ENCODE measurements at places on chromosomes 12 and 14.

GRCh38 chr12:123364532-123365024 lies at the start of gene SBNO1:
Gene SBNO1, minus strand, starts transcription at chr12:123364847. Its CDS starts 14,406 bp downstream, at chr12:123350441.
- DNase-seq = peak; percentile 94

DNA sequence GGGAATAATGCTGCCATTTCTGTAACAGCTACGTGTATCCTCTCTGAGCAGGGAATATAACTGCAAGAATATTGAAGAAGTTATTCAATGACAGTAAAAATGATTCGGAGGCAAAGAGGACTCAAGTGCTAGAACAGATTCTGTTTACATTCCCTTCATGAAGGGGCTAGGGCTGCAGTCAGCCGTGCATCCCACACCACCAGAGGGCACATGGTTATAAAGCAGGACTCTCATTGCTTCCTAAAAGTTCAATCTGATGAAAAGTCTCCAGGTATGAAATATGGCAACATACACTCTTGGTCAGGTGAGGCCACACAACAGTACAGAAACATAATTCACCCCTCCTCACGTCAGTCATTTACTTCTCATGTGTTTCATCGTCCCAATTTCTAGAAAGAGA lies 34.0 kb downstream of the TCHP start:
- peak; percentile 33 for DNase-seq

- DNase-seq = no peak
These were observed 58.1 kb downstream of the FGD4 start for GRCh38 chr12:32457251-32458025.

DNA sequence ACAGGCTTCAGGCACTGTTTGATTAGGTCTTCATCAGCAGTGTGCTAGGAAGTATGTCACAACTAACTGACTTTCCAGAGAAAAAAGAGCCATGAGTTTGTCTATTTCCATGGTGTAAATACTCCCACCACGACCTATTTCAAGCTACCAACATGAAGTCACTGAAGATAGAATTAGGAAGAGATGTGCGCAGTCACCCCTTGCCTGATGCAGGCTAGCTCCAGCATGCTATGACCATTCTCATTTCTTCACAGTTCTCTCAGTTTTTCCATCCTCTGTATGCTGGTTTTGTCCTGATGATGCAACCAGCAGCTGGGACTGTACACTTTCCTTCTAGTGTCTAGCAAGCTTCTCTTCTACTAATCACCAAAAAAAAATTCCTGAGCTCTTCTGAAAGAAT lies 191.6 kb upstream of the NUDT4 start:
- no peak for DNase-seq

- no peak for DNase-seq
These were observed 43.0 kb upstream of the GNPNAT1 start for GRCh38 chr14:52834440-52834842.

DNA sequence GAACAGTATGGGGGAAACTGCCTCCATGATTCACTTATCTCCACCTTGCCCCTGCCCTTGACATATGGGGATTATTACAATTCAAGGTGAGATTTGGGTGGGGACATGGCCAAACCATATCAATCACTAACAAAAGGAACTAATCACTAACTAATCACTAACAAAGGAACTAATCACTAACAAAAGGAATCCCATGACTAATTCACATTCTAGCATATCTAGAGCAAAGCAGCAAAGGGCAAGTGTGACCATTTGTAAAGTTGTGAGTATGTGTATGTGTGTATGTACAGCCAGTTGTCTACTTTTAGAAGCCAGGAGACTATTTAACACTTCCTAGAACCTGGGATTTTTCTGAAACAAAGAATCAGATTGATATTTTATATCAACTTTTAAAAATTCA lies 30.9 kb upstream of the PCED1B start:
- no peak for DNase-seq

DNA sequence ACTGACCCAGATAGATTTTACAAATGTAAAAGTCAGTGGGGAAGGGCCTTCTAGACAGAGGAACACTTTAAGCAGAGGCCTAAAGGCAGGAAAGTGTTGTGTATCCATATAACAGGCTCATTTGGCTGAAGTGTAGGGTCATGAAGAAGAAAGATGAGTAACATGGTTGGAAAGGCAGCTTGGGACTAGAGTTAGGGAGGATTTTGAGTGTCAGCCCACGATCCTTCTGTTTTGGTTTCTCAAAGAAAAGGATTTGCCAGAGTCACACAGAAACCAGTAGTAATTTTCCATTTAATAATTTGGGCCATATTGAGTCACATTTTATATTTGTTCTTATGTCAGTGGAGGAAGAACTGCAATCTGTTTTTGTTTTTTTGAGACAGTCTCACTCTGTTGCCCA lies 76.4 kb downstream of the ZC3H14 start:
- DNase-seq = no peak

DNA sequence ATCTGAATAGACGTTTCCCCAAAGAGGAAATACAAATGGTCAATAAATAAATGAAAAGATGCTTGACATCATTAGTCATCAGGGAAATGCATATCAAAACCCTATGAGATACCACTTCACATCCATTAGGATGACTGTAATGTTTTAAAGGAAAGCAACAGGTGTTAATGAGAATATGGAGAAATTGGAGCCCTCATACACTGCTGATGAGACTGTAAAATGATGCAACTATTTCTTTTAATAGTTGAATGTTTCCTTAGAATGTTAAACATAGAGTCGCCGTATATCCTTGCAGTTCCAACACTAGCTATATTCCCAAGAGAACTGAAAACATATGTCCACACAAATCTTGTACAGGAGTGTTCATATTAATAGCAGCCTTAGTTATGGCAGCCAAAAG lies 133.2 kb downstream of the SLC38A4 start:
- no peak for DNase-seq

DNA sequence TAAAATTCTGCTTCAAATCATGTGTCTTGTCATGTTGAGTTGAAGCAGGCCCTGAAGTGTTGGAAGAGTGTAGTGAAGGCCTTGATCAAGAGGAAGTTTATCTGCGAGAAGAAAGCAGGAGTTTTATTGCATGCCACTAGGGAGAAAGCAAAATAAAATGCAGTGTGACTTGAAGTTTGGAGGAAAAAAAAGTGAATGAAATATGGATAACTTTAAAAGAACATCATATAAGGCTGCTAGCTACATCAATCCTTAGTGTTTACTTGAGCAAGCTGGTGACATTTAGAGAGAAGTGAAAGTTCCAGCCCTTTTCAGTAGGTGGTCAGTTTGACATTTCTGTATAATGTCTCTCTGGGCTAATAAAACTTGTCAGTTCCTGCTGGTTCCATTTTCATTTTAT lies 841.1 kb downstream of the TMTC2 start:
- DNase-seq = no peak

DNA sequence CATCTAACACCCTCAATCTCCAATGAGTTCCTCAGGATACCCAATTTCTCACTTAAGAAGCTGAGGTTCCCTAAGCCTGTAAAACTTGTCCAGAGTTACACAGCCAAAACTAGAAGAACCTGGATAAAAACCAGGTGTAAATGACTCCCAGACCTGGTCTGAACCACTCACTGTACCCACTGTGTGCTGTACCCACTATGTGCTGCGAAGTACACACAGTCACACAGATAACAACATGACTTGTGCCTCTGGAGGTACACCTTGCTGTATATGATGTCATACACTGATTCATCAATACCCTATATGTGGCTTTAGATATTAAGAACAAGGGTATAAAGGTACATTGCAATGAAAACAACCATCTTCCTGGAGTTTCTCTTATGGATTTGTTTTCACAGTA lies 66.1 kb downstream of the PPM1H start:
- DNase-seq = no peak

DNA sequence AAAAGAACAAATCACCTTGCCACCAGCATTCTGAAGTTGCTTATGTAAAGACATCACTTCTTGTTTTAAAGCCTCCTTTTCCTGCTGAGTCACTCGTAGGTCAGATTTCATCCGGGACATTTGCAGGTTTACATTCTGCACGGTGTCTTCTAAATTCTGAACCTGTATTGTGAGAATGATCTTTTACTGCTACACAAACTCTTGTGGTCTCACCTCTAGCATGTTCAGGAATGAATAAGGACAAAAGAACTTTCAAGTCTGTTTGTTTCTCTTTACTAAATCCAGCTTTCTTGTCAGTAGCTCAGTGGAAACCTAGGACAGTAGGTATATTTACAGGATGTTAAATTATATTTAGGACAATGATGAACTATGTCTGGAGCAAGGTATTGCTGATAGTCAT lies 73.5 kb upstream of the SAV1 start:
- DNase-seq = no peak

DNA sequence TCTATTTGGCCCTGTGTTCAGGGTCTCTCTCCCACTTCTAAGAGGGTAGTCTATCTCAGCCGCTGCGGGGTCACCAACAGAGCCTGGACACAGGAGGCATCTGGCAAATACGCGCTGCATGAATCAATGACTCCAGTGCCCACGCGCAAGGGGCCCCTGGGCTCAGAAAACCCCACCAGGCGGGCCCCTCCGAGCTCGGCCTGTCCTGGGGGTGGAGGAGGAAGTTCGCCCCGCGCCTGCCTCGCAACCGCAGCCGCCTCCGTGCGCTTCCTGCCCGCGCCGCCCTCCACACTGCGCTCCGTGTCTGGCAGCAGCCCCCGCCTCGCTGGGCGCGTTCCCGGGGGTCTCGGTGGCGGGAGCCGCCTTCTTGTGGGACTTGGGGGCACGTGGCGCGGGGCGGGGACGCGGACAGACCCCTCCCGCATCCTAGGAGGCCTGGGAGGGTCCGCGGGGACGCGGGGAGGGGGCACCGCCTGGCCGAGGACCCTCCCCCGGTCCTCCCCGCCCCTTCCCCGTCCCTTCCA lies 811 bp upstream of the FBRSL1 start:
- DNase-seq = peak; percentile 75

DNA sequence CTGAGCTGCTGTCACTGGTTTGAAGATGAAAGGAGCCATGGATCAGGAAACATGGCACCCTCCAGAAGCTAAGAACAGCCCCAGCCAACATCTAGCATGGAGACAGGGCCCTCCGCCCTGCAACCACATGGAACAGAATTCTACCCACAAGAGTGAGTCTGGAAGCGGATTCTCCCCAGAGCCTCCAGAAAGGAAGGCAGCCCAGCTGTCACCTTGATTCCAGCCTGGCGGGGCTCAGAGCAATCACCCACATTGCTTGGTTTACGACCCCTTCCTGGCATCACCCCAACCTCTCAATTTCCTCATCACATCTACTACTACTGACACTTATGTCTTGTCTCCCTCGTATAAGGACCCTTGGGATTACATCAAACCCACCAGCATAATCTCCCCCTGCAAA lies 38.5 kb downstream of the OAS2 start:
- DNase-seq = no peak

- DNase-seq = no peak
These were observed 922 bp downstream of the TBX5 start for GRCh38 chr12:114404926-114405518.

DNA sequence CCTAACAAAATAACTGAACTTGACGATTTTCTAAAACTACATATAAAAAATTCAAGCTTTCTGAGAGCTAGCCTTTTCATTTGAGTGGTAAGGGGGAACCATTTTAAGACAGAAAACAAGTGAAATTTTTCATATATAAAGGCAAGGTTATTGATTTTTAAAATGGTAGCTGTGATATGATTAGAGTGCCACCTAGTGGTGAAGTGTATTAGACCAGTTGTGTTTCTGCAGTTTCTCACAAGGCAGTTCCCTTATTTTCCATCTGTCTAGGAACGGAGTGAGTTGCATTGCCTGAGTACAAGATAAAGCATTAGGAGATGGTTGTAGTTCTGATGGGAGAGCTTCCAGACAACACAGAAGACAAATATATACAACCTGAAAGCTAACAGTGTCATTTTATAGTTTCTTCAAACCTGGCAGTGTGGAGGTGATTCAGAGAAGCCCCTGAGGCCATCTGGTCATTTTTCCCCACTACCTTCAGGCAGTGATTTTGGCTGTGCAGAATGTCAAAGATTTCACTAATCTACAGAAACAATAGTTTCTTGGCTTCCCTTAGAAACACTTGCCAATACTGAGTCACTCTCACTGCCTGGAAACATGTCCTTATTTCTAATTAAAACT lies 180.8 kb downstream of the C12orf50 start:
- peak; percentile 22 for DNase-seq

Data from activated CD8-positive, alpha-beta T cell treated with anti-CD3 and anti-CD28 coated beads, Interleukin-2, amount 10 ng/mL, durations not matched to agents 7 days and 5 days (primary cell).